ENCODE measurements at places on chromosomes 4 and X.
A peak's percentile ranks its signal among the peaks of the same experiment; 100 is the strongest.

- DNase-seq: no peak
Observed at GRCh38 chrX:151505796-151506195, 57.7 kb upstream of the PASD1 start.

GRCh38 chrX:132689612-132690563, 201.1 kb upstream of the MBNL3 start:
- no peak for DNase-seq

GRCh38 chr4:77349364-77349763, 192.4 kb downstream of the CCNG2 start:
- no peak for DNase-seq

GRCh38 chr4:11876104-11876503, 447.4 kb upstream of the HS3ST1 start:
- DNase-seq: no peak

DNA sequence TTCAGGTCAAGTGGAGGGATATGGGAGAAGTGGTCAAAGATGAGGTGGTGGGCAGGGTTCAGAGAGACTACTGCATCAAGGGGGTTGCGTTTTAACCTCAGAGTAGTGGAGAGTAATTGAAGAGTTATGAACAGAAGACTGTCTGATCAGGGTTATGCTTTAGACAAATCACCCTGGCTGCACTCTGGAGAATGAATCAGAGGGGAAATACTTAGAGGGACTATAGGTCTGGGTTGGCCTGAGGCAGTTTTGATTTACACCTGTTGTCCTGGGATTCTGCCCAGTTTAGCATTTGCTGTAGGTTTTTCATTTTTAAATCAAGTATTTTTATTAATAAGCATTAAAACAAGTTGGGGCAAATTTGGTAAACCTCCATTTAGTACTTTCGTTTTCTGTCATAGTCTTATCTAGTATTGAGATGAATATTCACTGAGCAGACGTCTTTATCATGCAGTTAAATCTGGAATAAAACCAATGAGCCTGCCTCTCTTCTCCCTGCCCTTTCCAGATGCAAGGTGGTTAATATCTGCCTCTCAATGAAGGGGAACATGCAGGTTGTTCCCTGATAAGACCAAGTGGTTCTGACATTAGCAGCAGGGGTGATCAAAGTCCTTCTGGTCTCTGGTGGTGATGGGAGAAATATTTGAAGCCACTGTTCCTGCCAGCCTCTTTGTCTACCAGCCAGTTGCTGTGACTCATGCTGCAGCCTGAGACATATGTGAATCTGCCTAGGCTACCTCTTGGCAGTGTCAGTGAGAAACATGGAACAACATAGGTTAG, 116.0 kb upstream of the RPS6KA3 start:
- no peak for DNase-seq

- no peak for DNase-seq
Observed at GRCh38 chr4:169956091-169956843, 69.9 kb downstream of the MFAP3L start.

GRCh38 chr4:163165217-163166017, 1.3 kb downstream of the NAF1 start:
- DNase-seq: no peak

DNA sequence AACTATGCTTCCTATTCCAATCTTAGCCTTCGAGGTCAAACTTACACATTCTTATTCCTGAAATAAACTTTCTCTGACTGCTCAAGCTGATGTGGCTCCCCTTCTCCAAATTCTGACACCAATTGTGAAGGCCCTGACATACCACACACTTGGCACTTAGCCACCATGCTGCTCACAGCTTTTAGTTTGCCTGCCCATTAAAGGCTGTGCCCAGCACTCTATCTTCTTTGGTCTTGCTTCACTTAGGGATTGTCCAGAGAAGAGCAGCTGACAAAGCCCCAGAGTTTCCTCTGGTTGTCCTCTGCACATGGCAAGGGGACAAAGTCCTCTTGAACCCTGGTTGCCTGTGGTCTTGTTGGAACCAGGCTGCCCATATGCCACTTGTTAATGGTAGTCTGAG, 126.1 kb downstream of the ARHGEF9 start:
- DNase-seq: no peak

DNA sequence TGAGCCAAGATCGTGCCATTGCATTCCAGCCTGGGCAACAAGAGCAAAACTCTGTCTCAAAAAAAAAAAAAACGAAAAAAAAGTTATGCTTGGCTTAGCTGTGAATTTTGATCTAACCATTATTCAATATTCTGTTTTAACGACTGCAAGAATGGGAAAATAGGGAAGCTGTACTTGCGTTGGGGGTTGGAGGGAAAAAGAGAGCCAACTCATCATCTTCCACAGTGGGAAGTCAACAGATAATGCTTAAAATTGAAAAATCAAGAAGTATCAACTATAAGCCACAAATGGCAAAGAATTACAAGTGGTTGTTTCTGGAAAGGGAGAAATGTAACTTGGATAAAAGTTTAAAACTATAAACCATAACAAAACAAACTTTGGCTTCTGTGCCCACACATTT, 2.9 kb downstream of the TEC start:
- DNase-seq: no peak

DNA sequence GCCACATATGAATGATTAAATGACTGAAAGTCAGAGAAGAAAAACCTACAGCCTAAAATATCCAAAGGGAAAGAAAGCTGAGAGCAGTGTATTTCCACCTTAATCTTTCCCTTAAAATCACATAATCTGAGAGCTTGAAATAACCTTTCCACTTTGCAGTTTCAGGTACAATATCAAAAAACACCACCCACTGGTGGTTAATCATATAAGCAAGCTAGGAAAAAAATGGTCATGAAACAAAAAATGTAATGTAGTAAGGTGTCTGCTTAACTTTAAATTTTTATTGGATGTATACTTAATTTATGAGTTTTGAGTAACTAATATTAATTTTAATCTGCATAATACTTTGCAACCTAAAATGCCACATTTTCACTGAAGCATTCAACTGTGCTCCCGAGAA, 3.2 kb downstream of the PRDM5 start:
- DNase-seq: no peak

- peak; percentile 67 for DNase-seq
Observed at GRCh38 chr4:74873545-74874301, 59.2 kb upstream of the PARM1 start.

- DNase-seq: no peak
Observed at GRCh38 chrX:97907791-97908190, 1024.1 kb downstream of the RPA4 start.

DNA sequence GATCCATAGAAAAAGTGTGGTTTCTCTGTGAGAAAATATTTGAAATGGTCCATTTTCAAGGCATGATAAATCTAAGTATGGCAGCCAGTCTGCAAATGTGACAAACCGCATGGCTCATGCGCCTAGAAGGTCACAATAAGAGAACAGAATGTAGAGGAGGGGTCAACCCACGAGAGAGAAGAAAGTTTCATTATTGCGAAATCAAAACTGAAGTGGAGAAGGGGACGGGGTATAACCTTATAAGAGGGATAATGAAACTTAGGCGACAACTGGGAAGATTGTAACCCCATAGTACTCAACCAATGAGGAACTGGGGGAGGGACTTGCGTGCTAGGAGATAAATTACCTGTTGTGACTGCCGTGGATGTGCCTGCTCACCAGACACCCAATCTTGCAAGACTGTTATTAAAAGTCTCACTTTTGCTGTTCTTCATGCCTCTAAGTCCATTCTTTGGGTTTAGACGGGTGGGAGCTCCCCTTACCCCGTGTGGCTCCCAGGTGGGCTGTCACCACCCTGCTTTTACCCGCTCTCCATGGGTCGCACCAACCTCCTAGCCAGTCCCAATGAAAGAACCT, 21.3 kb upstream of the ZCCHC4 start:
- no peak for DNase-seq

GRCh38 chrX:20149326-20149725, 7.7 kb upstream of the EIF1AX start:
- no peak for DNase-seq

- DNase-seq: no peak
Observed at GRCh38 chr4:11514779-11515419, 86.2 kb upstream of the HS3ST1 start.

GRCh38 chrX:5051831-5052491, 1176.7 kb downstream of the NLGN4X start:
- DNase-seq: no peak

GRCh38 chrX:118182025-118182424, 65.4 kb upstream of the KLHL13 start:
- no peak for DNase-seq

GRCh38 chrX:135707880-135708279, 5.6 kb upstream of the CT45A1 start:
- no peak for DNase-seq

GRCh38 chr4:177574446-177574845, 132.2 kb upstream of the AGA start:
- DNase-seq: no peak

- DNase-seq: no peak
Observed at GRCh38 chr4:66899422-66900065, 645.8 kb downstream of the CENPC start.

DNA sequence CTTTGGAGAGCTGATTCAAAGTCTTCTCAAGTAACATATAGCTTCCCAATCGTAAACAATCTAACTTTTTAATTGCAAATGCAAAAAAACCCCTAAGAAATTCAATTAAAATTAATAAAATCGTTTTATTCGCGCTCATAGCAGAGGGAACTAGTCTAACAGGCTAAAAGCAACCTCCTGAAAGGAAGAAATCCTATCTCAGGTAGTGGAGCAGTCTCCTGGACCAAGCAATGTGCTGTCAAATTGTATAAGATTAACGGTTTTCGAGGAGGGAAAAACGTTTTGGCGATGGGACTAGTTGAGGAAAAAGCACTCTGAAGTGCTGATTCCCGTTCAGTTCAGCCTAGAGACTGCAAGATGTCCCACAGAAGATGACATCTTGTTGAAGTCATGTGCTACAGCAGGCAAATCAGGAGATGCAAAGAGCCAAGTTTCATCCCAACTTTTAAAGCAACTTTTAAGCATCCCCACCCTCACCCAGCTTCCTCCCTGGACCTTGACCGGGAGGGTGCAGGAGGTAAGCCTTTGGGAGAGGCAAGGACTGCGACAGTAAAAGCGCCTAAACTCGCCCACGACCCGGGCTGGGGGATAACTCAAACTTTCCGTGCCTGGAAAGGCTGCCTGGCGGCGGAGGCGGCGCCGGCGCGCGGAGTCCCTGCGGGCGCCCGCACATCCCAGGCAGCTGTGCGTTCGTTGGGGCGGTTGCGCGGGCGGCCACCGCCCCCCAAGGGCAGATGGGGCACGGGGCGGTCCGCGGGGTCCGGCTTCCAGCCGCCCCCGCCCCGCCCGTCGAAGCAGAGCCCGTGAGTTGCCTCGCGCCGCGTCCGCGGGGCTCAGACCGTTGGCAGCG, 784 bp downstream of the MAP7D3 start:
- no peak for DNase-seq

- DNase-seq: no peak
Observed at GRCh38 chrX:96835660-96836289, 47.9 kb upstream of the RPA4 start.

DNA sequence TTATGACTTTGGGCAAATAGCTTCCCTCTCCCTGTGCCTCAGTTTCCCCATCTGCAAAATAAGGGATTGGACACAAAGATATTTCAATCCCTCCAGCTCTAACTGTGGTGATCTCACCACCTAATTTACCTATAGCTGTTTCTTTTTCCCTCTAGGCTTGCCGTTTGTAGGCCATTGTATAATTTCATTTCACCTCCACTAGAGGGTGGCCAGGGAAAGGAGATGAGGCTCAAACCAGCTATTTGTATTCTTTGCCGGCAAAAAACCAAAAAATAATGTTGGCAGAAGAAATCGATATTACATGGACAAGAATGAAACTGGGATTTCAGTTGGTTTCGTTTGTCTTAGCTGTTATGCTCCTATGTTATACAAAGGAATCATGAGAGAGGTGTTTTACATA, 36.1 kb upstream of the DOCK11 start:
- no peak for DNase-seq

DNA sequence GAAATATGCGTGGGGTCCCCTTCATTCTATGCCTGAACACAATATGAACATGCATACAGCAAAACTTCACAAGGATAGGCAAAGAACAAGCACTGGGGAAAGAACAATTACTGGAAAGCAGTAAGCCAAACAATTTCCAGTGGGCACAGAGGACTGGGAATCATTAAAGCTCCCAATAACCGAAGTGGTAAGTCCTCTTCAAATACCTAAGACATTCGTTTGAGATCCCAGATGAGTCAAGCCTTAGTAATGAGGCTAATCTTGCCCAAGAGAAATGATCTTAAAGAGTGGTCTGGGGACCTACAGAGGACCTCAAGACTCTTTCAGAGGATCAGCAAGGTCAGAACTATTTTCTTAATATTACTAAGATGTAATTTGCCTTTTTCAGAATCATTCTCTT, 28.6 kb downstream of the ANAPC10 start:
- DNase-seq: no peak

- no peak for DNase-seq
Observed at GRCh38 chr4:76738086-76738931, 159.6 kb downstream of the SOWAHB start.

DNA sequence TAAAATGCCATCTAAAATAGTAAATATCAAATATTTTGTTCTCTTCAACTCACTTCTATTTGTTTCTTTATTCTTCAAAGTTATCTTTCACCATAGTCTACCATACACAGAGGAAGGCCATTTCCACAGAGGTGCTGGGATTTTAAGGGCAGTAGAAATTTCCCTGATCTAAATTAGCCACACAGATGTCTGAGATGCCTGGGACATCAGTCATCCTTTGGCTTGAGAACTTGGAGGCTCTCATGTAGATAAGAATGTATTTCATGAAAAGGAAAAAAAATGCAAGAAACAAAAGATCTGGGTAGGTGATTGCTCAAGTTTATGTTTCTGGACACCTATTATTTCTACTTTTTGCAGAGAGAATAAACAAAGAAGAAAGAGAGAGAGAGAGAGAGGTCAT, 1008.2 kb downstream of the NLGN4X start:
- no peak for DNase-seq

DNA sequence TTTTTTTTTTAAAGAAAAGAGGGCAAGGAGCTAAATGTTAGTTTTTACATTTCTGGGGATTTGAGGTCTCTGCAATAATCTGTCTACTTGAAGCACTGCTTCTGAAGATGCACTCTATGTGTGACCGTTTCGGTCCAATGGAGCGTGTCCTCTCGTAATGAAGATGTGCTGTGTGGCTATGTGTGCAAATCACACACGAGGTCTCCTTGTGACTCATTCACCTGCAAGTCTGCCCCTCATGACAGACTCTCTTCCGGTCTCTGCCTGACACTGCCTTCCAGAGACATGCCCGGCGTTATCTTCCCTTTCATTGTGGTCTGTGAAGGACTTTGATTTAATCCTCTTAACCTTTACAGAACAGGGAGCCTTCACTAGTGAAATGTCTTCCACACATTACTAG, 84.3 kb downstream of the TRAM1L1 start:
- no peak for DNase-seq

GRCh38 chr4:69484011-69484410, 11.7 kb downstream of the UGT2B4 start:
- DNase-seq: no peak

DNA sequence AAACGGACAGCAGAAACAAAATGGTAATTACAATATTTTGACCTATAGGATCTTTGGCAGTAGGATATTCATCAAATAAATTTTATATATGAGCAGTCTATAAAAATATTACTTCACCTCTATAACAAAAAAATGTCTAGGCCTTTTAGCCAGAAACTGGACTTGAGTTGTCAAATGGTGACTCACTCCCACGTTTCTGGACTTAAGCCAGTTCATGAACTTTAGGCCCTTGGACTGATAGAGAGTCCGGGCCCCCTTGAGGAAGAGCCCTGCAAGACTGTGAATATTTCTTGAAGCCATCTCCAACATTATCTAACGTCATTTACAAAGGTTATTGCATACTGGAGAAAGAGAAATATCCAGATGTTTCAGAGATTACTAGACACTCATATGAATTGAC, 106.8 kb upstream of the FAM47A start:
- no peak for DNase-seq

- DNase-seq: no peak
Observed at GRCh38 chr4:127501103-127501502, 131.7 kb upstream of the INTU start.

All from NCI-H187 treated with DMSO at 0.1 percent for 48 hours (cell line).